ENCODE measurements at places on chromosomes 5 and 9.

DNA sequence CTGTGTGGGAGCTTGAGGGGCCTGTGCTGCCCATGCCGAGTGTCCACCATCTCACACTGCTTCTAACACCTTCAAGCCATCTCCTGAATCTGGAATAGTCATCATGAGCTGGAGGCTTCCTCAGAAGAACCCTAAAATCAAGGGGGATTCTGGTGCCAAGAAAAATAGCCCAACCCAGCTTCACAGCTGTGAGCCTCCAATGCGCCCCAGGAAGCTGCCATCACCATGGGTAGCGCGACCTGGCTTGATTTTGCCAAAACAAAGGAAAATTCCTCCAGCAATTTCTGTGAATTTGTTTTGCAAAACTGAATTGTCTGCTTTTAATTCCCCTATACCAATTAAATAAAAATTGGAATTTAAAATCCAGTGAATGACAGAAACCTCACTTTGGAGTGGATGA lies 6.2 kb upstream of the TIFAB start:
- no peak for DNase-seq

DNA sequence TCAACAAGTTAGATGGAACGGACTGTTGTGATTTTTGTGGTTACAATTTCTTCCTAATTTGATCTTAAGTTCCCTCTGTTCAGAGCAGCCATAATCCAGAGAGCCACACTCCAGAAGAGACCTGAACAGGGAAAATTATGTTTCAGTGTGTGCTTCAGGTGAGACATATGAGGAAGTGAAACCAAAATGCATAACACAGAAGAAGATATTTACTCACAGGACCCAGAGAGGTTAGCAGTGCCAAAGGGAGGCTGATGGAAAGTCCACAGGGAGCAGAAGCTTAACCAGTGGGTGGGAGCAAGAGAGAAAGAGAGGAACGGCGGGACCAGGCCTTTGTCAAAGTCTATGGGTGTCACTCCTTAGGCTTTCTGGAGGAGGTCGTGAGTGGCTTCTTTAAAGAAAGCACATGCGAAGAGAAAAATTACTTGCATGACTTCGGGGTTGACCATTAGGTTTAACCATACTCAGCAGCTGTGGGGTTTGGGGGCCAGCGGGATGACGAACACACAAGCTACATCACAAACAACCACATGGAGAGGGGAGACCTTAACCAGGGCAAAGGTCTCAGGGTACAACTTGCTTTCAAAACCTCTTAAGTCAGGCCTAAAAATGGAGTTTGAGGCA lies 141.4 kb downstream of the MED10 start:
- no peak for DNase-seq

DNA sequence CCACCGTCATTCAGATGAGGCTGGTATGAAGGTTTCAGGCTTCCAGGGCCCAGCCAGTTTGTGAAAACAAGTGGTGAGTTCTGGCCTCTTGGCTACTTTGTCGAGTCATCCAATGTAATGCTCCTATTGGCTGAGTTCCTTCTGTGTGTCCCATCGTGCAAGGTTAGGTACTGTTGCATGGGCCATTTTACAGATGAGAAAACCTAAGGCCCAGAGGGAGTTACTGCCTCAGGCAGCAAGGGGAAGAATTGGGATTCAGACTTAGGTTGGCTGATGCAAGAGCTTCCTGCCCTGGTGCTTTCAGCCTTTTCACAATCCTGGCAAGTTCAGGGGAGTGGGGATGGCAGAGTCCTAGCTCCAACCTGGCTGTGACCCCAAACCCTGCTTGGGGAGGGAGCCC lies 17.4 kb upstream of the PITX1 start:
- no peak for DNase-seq

DNA sequence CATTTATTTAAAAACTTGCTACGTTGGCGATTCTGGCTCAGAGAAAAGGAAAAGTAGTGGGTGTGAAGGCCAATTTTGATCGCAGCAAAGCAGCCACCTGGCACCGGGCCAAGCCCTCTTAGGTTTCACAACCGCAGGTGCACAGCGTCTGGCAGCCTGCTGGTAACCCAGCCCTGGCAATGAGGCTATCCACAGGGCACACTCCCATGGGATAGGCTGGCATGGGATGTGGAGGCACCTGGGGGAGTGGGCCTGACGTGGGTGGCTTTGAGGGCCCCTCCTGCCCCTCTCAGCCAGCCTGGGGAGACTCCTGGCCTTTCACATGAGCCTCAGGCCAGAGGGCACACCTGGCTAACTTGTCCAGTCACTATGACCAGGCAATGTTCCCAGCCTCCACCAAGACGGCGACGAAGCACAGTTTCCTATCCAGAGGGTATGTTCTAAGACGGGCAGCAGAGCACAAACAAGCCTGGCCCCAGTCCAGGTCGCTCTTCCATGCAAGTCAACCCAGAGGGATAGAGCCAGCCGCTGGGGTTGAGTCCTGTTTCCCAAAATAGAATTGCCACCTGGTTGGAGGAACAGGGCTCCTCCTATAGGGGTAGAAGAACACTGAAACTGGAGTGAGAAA lies 19.0 kb downstream of the CMBL start:
- no peak for DNase-seq

DNA sequence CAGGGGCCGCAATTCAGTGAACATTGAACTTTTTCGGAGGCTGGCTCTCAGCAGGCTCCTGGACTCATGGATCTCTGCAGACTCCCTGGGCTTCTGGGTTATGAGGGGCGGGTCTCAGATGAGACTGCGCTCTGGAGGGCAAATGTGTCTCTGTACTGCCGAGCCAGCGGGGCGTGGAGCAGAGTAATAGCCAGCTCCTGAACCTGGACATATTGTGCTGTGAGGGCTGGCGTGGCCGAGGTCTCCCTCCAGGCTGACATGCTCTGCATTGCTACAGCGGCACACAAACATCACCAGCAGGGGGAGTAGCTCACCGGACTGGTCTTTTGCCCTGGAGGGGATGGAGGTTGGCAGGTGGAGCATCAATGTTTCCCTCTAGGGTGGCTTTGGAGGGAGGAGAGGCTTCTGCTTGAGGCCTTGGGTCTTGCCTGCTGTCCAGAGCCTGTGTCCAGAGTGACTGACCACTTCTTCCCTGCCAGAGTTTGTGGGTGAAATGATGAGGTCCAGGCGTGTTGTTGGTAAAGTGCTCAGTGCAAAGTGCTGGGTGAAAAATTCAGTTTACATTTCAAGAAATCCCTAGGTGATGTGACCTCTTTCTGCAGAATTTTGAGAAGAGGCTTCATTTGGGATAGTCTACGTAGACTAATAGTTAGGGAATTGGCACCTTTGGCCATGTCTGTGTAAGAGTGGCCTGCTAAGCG lies 10.9 kb upstream of the GADD45G start:
- peak; percentile 86 for DNase-seq

DNA sequence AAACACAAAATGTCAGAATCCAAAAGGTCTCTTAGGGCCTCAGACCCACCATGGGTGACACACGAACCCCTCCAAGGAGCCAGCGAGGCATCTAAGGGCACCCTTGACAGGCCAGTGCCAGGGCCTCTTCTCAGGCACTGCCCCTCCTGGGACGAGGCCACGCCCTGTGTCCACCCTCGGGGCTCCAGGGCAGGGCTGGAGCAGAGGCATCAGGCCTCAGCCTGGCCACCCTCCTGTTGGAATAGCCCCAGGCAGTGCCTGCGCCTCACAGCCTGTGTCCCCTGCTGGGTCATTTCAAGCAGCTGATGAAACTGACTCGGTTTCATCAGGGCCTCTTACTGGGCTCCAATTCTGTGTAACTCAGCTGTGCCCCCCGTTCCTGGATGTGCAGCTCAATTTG lies 32.8 kb upstream of the SUSD3 start:
- DNase-seq: no peak

DNA sequence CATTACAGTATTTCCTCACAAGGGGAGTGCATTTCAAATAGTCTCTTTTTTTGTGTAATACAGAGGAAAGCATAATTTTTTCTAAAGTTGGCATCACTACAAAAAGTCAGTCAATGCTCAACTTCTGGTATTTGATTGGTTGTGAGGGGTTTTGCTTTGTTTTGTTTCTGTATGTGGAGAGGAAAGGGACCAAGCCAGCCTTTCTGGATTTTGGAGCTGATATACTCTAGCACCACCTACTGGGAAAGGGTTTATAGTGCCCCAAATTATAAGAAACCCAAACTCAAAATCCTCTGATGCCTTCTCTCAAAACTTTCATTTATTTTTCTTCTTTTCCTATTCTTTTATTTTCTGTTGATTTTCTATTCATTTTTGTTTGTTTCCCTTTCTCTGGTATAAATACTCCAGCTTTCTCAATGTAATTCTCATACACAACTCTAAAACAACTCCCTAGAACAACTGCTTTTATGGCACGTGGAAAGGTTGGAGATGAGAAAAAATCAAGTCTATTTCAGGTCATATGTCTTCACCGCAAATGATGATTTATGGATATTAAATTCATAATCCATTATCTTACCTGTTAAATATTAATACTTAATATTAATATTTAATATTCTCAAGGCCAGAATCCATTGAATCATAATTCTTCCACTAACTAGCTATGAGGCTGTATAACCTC lies 69.5 kb upstream of the ANXA1 start:
- peak; percentile 26 for DNase-seq

DNA sequence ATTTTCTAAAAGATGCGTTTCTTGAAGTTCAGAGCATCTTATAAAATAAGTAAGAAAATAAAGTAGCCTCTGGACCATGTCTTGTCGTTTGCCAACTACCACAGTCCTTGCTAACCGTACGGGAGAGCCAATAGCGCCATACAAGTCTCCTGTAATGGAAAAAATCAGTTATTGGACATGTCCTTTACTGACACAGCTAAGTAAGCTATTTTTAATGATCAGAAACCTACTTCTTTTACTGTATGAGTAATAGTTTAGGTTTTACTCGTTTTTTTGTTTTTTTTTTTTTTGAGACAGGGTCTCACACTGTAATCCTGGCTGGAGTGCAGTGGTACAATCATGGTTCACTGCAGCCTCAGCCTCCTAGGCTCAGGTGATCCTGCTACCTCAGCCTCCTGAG lies 37.7 kb upstream of the RAPGEF6 start:
- DNase-seq: no peak

DNA sequence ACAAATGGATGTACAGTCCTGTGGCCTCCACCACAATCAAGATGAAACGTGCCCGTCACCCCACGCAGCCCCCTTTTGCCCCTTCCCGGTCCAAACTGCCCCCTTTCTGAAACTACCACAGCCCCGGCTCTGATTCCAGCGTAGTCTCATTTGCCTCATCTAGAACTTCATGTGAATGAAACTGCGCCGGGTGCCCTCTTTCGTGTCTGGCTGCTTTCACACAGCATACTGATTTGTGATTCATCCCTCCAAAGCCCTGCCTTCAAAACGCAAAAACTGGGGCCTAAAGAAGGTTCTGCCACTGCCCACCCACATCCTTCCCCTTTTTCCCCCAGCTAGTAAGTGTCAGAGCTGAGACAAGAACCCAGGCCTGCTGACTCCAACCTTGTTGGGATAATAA lies 31.5 kb upstream of the NCS1 start:
- DNase-seq: no peak

- DNase-seq: no peak
These were observed 19.4 kb downstream of the CHD1 start for GRCh38 chr5:98909363-98909762.

- DNase-seq: no peak
These were observed 305.9 kb upstream of the DAB2 start for GRCh38 chr5:39730699-39731098.
